Naive thymus-derived CD8-positive, alpha-beta T cell (primary cell): ENCODE measurements at places on chromosomes 7 and 10.

DNA sequence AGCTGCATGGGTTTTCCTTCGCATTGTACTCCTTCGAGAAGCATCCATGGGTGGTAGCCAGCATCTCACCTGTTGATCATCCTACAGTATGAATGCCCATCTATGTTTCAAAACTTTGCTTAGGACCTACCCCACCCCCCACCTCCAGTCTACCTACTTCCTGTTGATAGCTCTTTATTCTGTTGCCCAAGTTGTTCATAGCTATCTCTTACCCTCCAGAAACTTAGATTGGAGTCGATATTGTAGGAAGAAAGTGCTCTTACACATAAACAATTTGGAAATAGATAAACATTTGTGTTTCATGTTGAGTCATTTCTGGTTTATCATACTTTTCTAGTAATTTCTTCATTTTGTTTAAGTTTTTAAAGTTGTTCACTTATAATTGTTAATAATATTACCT lies 90.1 kb downstream of the FAS start:
- H3K27ac ChIP-seq: no peak overlapping the region
- H3K4me3 ChIP-seq: no peak overlapping the region
- no peak for DNase-seq

GRCh38 chr7:6205971-6206660 lies 66.3 kb downstream of the CYTH3 start:
- H3K4me1 ChIP-seq: no peaks in the 10 kb centered on the region
- no peaks in the 10 kb centered on the region for H3K36me3 ChIP-seq
- no peak for DNase-seq
- H3K27me3 ChIP-seq: no peaks in the 10 kb centered on the region

DNA sequence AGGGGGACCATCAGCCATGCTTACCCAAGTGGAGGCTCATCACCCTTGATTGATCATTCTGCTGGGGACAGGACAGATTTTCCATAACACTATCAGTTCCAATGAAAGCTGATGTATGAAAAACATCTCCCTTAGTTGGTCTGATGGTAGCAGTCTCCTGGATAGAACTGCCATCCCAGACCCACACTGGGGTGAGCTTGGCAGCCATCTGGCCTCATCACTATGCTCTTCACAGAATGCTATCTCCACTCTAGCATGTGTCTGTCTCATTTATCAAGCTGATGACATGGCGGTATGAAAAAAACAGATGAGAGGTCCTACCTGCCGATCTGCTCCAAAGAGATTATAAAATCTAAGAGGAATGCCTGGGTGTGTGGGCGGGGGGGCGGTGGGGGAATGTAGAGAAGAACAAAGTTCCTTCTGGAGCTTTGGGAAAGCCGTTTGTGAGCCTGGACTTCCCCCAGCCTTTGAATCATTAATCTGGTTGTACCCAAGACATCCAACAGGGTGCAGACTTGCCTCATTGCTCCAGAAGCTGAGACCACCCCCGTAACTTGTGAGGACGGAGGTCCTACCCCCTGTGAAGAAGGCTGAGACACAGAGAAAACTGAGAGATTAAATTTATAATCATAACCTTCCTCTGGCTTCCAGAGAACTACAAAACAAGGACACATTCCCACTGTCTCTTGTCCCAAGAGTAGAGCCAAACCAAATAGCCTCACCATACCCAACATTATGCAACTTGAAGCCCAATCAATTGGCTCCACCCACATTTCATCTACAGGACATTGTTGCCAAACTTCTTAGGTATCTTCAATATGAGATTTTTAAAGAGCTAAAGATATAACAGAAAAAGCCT lies 340.8 kb downstream of the KCNMA1 start:
- no peak for DNase-seq
- H3K27me3 ChIP-seq: peaks cover 3% of the 10 kb centered on the region
- H3K36me3 ChIP-seq: no peaks in the 10 kb centered on the region
- no peaks in the 10 kb centered on the region for H3K4me1 ChIP-seq
- H3K4me3 ChIP-seq: no peak overlapping the region

DNA sequence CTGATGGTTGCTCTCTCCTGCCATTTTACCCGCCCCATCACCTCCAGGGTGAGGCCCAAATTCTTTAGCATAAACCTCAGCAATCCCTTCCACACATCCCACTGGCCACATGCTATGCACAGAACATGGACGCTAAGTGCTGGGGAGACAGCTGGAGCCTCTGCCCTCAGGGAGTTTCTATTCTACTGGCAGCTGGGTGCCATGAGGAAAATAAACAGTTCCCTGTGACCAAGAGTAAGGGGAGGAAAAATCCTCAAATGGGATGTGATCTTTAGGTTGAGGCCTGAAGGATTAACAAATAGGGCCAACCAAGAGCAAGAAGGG lies 1.2 kb downstream of the PARP12 start:
- H3K36me3 ChIP-seq: peaks cover 7% of the 10 kb centered on the region
- peaks cover 30% of the 10 kb centered on the region for H3K4me1 ChIP-seq

DNA sequence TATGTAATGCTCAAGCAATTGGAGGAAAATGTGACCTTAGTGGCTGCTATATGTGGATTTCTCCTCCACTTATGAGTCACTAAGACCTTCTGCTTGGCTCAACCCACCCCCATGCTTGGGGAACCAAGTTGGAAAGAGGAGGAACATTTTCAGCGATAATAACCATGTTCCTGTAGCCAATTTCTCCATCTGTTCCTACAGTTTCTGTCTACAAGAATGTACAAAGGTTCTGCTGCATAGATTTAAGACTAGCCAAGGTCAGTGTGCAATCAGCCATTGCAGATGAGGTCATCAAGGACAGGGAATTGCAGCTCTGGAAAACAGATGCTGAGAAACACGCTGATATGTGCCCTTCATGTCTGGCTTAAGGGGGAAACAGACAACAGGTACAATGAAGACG lies 5.6 kb upstream of the NRCAM start:
- peaks cover 48% of the 10 kb centered on the region for H3K4me1 ChIP-seq
- H3K27ac ChIP-seq: peak overlapping the region; percentile 98
- peak overlapping the region; percentile 51 for H3K4me3 ChIP-seq
- H3K36me3 ChIP-seq: no peaks in the 10 kb centered on the region
- DNase-seq: no peak
- no peaks in the 10 kb centered on the region for H3K27me3 ChIP-seq
